ENCODE measurements at places on chromosomes 1 and 21.

GRCh38 chr1:86388777-86389176 is 7.3 kb downstream of the ODF2L start:
- no peak for DNase-seq

GRCh38 chr1:3410142-3410925 is 44.1 kb upstream of the ARHGEF16 start:
- peak; percentile 72 for DNase-seq

GRCh38 chr1:113210248-113210647 is 137.2 kb downstream of the LRIG2 start:
- no peak for DNase-seq

GRCh38 chr1:183697814-183698590 is 44.9 kb upstream of the APOBEC4 start:
- DNase-seq, result no peak

DNA sequence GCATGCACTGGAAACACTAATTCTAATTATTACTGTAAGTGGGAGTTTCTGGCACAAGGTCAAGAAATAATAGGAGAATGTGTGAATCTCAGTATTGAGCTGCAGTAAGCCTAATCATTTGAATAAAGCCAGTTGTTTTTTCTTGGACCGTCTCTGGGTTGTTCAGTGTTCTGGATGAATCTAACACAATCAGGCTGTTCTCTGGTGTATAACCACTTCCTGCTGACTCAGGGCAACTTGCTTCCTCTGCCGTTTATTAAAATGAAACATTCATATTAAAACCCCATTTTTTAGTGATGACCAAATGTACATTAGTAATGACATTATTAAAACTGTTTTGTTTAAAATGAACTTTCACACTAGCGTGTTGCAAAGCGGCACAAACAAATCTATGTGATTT is 273.1 kb upstream of the SNX7 start:
- no peak for DNase-seq

- DNase-seq, result no peak
Observed at GRCh38 chr1:168772428-168773060, 43.5 kb upstream of the DPT start.

- DNase-seq, result no peak
Observed at GRCh38 chr1:43949678-43950077, 2.9 kb downstream of the IPO13 start.

DNA sequence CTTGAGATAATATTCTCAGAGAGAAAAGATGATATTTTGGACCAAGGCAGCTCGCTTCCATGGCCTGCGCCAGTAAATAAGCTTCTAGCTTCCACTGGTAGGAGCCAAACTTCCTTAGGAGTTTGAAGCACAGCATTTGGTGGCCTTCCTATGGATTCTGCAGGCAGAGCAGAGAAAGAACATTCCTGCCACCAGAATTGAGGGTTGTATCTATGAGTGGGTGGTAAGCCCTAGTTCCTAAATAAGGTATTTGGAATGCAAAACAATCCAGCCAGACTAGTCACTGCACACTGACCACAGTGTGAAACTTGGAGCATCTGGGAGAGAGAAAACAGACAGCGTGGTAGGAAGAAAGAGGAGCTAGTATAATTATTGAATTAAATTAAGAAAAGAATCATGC is 54.1 kb upstream of the BCAR3 start:
- no peak for DNase-seq

DNA sequence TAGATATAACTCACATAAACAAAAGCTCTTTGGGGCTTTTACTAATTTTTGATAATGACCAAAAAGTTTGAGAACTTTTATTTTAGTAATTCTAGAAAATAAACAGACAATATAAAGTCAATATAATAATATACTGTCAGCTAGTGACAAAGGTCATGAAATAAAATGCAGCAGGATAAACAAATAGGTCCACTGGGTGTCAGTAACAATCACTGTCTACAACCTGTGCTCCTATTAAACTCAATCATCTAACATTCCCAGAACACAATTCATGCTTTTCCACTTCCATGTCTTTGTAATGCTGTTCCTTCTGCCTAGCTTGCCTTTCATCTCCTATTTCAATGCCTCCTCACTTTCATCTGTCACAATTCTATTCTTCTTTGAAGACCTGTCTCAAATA is 186.1 kb downstream of the GIPC2 start:
- DNase-seq, result no peak

GRCh38 chr21:39124681-39125251 is 58.5 kb downstream of the PSMG1 start:
- DNase-seq, result no peak

GRCh38 chr1:233620065-233620464 is 6.2 kb downstream of the KCNK1 start:
- DNase-seq, result no peak

- DNase-seq, result no peak
Observed at GRCh38 chr1:228848406-228848805, 113.1 kb downstream of the RHOU start.

GRCh38 chr1:30984165-30984889 is 75.8 kb upstream of the SDC3 start:
- DNase-seq, result no peak

DNA sequence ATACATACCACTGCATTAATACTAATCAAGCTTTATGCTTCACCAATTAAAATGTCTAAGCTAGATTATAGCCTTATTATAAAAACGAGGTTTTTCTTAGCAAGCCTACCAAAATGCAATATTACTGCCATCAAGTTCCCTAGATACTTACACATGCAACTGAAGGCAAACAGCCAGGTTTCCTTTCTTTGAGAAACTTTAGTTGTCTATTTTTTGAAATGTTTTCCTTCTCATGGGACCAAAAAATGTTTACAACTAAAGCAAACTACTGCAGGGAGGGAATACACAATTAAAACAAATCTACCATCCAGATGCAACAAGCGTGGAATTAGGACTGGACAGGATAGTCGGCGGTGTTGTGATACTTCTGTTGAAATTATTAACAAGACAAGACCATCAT is 1.3 kb downstream of the ZNF644 start:
- DNase-seq, result no peak

DNA sequence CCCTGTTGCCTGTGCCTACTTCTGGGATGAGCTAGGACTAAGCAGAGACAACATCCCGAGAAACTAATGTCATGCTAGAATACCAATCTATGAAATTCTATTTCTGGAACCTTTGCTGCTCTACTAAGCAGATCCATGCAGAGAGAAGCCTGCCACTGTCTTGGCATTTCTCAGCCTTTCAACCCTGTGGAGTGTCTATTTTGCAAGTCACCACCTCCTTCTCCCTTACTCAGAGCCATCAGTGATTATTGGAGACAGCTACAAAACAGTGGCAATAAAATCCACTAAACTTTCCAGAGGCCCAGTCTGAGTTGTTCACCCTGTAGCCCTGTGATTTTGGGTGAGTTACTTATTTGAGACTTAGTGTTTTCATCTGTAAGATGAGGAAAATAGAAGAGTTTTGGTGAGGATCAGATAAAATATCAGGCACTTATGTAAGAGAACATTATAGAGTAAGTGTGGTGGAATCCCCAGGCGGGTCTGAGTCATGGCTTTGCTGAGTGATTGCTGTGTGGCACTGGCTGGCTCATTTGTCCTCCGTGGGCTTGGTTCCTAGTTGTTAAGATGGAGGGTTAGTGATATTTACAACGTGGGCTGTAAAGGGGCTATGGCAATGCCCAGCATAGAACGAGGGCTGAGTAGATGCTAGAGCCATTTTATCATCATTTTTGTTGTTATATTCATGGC is 61.1 kb downstream of the FMN2 start:
- no peak for DNase-seq

DNA sequence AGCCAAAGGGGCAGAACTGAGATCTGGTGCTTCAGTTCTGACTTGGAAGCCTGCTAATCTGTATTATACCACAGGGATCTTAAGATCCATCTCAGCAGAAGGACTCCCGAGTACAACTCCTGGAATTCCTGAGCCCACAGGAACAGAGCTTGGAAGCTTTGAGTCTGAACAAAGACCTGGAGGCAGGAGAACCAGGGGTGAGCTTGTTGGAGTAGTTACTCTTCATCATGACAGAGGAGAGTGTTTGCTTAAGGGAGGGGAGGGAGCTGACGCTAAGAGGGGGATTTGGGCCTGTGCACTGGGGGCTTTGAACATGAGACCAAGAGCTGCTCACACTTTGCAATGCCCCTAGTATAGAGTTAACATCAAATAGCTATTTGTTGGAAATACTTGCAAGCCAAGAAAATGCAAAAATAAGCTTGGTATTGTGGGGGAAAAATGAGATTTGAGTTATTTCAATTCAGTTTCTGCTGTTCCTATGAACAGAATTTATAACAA is 41.1 kb upstream of the TRABD2B start:
- DNase-seq, result no peak

DNA sequence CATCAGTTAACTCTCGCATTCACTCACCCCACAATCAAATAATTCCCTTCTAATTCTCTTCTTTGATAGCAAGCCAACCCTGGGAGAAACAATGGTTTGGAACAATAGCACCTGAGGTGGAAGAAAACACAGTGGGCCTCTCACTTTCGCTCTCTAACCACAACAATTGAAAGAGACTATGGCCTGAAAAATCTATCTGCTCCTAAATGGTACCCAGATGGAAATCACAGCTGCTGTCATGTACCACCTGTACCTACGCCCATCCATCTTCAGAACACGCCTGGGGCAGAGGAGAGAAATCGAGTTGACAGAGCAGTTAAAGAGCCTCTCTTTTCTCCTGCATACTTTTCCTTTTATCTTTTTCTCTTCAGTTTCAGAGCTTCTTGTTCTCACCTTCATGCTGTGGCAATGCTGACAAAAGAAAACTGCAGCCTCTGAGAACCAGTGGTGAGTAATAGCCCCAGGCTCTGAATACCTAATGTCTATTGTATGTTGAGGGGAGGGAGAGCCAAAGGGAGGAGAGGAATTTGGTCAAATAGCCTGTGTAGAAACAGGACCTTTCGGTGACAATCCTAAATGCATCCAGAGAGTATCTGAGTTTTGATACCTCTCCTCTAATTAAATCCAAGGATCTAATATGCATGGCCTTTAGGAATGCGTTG is 57.7 kb downstream of the ZC3H11B start:
- no peak for DNase-seq

GRCh38 chr1:38420666-38421065 is 374.1 kb upstream of the POU3F1 start:
- DNase-seq, result no peak

- DNase-seq, result no peak
Observed at GRCh38 chr21:21332492-21332891, 334.3 kb downstream of the NCAM2 start.

Data from head of caudate nucleus (tissue), 42 donors.